ENCODE measurements at places on chromosomes 2 and 18. TPM values are rescaled to one million over a fixed set of nuclear protein-coding genes. Genes with fewer than 3 reads are reported as not detected.

IL36A gene
- total RNA-seq = not detected

ALPP gene
- not detected for total RNA-seq

PLB1 gene
- total RNA-seq = 1.2 TPM

GPR55 gene
- total RNA-seq = not detected

CD226 gene
- total RNA-seq = 0.82 TPM

CFAP221 gene
- 7.3 TPM for total RNA-seq

CELF4 gene
- total RNA-seq = 92.9 TPM

SEPTIN2 gene
- 207 TPM for total RNA-seq

CHRNG gene
- total RNA-seq = not detected

HES6 gene
- total RNA-seq = 67.7 TPM

MOGAT1 gene
- total RNA-seq = not detected

IGFBP5 gene
- 26.1 TPM for total RNA-seq

B3GNT7 gene
- total RNA-seq = 0.82 TPM

DQX1 gene
- total RNA-seq = not detected

RAMP1 gene
- 6.9 TPM for total RNA-seq

SYT4 gene
- 746 TPM for total RNA-seq

CCDC74B gene
- 5.7 TPM for total RNA-seq

TUBA3D gene
- total RNA-seq = not detected

APCDD1 gene
- total RNA-seq = 10.6 TPM

C2orf78 gene
- not detected for total RNA-seq

EHBP1 gene
- total RNA-seq = 127 TPM

Data from frontal cortex (tissue), 4 donors.